Activated T-helper 1 cell treated with anti-CD3 and anti-CD28 coated beads, Interleukin-2, amount 50 U/mL, for 16 hours (primary cell): ENCODE measurements at places on chromosomes 16 and 17.

DNA sequence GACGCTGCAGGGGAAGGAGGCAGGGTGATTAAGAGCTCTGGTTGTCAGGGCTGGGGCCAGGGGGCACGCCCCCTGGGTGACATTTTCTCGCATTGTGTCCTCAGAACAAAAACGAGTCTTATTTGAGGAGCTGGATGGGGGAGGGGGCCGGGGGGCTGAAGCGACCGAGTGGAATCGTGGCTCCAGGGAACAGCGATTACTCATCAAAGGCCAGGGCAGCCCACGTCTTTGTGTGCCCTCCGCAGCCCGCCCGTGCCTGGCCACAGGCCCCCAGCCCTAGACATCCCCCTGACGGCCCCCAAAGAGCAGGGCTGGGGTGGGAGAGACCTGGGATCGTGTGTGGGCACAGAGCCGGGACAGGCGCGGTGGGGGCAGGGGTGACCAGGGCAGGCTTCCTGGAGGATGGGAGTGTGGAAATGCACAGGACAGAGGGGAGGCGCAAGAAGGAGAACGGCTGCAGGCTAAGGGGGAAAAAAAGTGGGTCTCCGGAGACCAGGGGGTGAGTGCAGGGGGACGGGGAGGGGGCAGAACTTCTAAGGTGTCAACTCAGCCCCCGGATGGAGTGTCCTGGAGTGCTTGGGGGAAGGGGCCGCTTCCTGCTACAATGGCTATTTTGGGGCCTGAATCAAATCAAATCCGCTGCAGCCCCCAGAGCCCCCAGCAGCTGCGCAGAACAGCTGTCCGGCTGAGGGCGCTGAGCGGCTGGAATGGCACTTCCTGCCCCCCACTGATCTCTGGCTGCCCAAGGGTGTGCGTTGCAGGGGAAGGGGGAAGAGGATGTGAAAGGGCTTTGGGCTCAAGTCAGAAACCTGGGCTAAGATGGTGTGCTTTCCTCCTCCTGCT, 24.0 kb upstream of the PHB1 start:
- no peak for DNase-seq

DNA sequence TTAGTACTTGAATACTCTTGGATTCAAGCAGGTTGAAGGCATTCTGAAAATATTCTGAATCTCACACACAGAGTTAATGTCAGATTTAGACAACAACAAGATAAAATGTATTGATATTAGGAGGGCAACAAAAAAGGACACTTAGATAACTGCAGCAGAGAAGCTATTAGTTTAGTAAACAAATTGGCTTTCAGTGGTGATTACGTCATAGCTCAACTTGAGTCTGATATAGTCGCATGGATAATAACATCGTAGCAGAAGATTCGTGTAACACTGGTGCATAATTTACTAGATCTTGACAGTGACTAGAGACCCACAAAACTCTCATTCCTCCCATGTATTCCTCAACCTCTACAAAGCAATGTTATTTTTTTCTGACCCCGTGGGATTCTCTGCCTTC, 268.3 kb downstream of the KCNJ2 start:
- no peak for DNase-seq

DNA sequence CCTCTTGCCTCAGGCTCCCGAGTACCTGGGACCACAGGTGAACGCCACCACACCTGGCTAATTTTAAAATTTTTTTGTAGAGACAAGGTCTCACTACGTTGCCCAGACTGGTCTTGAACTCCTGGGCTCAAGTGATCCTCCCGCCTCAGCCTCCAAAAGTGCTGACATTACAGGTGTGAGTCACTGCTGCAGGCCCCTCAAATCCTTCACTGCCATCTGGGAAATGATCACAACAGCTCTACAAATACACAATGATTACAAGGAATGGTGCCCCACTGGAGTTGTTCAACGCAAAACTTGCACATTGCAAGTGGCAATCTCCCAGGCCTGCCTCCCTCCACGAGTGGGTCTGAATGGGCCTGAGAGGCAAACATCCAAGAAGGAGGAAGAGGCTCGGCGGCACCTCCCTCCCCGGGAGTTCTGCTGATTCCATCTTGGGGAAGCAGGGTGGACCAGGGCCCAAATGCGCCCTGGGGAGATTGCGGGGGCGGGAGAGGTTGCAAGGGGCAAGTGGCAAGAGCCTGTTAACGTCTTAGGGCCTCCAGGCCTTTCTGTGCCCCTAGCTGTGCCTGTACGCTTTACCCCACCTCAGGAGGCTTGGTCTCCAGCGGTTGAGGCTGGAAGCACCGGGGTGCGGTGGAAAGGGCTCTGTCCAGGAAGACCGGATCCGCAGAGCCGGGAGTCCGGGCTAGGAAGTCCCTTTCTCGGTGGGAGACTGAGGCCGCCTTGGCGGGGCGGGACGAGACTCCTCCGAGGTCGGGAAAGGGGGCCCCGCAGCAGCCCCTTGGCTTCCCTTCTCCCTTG, 656 bp upstream of the IGFBP4 start:
- no peak for DNase-seq

DNA sequence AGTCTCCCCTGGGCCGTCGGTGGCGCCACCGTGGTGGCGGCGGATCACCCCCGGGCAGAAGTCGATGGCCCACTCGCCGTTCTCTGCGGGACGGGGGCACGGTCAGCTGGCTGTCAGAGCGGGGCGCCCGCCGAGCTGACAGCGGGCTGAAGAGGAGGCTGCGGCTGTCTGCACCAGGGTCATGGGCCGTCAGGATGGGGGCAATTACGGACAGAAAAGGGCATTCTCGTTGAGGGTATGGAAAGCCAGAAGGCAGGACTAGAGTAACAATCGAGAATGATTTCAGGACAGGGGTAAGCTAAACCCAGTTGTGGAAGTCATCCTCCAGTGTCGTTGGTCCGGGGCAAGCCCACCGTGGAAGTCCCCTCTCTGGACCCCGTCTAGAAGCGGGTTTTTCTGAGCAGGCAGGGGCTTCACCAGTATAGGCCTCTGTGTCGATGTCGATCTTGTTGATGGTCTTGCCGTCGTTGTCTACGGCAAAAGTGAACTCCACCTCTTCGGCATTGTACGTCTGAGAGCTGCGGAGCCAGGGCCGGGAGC, 1.7 kb downstream of the CHRNE start:
- no peak for DNase-seq

DNA sequence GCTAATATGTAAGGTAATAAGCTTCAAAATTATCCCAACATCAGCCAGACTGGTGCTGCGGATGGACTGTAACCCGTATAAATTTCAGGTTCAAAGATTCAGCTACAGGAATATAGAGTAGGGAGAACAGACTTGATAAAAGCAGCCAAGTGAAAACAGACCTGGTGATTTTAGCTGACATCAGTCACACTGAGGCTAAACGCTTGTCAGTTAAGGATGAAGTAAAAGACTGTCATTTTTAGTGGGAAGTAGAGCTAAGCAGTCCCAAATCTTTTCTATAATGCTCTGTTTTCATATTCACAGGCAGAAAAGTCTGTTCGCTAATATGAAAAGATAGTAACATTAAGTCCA, 35.4 kb downstream of the CMTM4 start:
- DNase-seq: no peak

DNA sequence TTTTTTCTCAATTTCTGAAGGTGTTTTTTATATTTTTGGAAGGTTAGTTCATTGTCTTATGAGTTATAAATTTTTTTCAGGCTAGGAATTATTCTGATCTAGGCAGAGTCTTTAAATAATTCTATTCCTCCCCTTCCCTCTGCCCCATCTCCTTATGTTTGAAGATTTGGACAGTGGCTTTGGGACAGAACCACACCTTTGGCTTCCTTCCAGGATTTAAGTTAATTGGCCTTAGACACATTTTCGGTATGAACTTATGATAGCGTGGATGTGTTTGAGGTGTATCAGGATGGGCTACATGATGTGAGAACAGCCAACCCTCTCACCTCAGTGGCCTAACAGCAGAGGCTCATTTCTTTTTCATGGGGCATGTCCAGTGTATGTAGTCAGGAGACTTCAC, 24.3 kb downstream of the EPN2 start:
- no peak for DNase-seq

- no peak for DNase-seq
Measured at GRCh38 chr16:60642956-60643355, 1393.3 kb downstream of the CDH8 start.

GRCh38 chr17:60766778-60767190, 89.1 kb downstream of the BCAS3 start:
- DNase-seq: no peak

GRCh38 chr16:7055443-7055842, 277.2 kb upstream of the RBFOX1 start:
- DNase-seq: no peak

GRCh38 chr16:24611310-24611709, 71.9 kb downstream of the RBBP6 start:
- no peak for DNase-seq
